Activated CD4-positive, CD25-positive, alpha-beta regulatory T cell treated with anti-CD3 and anti-CD28 coated beads, Interleukin-2, amount 50 U/mL, for 16 hours (primary cell): ENCODE measurements at places on chromosomes 11 and 22.

DNA sequence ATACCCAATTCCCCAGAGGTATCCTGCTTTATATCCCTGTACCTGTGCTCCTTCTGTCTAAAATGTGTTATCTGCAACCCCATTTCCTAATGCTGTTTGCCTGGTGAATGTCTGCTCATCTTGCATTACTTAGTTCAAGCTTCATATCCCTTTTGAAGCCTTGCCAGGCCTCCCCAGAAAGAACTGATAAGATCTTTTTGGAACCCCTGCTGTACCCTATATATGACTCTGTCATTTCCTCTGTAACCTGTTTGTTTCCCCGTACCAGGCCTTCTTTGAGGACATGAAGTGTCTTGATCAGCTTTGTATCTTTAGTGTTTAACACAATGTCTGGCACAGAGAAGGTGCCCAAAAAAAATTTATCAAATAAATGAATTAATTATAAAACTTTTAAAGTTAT, 77.6 kb downstream of the LIF start:
- no peak for DNase-seq

DNA sequence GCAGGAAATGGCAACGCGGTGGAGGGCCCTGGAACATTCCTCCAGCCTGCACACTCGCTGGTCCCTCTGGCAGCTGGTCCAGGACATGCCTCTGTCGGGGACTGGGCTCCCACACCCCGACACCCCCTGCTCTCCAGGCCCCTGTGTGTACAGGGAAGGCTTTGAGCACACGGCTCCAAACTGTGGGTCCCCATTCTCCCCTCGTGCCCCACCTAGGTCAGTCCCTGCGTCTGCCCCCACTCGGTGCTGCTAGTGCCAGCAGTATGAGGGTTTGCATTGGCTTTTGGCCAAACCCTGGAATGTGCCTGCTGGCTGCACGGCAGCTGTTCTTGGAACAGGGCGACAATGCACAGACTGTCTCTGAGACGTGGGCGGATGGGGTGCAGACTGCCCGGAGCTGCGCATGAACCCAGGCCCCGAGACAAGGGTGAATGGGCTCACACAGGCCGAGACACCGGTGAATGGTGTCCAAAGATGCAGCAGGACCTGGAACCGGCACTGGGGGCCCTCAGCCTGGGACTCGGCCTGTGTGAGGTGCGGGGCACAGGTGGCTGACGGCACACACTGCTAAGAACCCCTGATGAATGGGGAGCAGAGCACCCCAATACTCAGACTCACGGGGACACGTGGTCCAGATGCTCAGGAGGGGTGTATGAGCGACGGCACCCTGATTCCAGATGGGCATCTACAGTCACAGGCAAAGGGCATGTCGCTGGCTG, 7.5 kb upstream of the SYT8 start:
- no peak for DNase-seq

GRCh38 chr11:118820412-118821357, 29.7 kb upstream of the DDX6 start:
- DNase-seq, result no peak

DNA sequence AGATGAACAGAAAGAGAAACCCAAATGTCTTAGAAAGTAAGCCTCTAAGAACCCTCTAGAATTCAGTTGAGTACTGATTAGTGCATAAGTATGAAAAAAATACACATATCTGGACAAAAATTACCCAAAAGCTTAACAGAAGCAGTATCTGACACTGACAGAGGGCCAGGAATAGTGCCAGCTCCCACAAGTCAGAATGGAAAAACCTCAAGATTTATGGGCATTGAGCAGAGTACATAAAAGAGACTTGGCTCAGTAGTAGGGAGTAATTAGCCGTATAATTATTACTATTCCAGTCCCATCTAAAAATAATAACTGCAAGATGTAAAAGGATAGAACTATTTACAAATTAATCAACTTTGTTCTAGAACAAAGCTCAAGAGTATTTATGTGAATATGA, 834.5 kb downstream of the FAM181B start:
- DNase-seq, result no peak

DNA sequence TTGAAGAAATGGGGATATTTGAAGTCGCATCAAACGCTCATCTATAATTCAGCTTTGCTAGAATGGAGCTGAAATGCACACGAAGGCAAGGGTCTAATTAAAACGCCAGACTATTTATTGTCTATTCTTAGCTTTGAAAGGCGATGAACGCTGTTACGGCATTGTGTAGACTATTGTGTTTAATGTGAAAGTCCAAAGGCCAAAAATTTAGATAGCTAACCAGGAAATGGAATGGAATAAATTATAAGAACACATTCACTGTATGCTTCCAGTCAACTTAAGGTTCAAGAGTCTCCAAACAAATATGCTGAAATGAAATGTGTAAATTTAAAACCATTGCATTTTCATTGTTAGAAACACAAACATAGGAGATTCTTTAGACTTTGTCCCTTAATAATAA, 186.2 kb downstream of the CWF19L2 start:
- no peak for DNase-seq

GRCh38 chr11:57196596-57196995, 14.8 kb downstream of the LRRC55 start:
- DNase-seq, result no peak

DNA sequence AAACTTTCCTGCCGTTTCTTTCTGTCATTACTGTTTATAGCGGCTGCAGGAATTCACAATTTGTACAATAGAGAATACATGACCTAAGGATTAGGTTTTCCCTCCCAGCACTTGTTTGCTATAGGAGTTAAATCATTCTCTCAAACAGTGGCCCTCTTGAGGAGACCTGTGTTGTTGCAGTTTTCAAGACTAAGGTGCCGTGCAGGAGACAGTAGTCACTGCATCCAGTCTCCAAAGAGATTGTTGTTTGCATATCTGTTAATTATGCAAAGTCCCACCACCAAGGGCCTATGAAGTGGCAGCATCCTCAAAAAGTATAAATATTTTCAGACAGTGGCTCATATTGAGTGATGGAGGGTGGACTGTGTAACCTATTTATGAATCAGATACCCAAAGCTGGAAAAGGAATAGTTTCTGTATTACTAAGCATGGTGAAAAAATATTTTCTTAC, 2.3 kb downstream of the PRSS23 start:
- no peak for DNase-seq

DNA sequence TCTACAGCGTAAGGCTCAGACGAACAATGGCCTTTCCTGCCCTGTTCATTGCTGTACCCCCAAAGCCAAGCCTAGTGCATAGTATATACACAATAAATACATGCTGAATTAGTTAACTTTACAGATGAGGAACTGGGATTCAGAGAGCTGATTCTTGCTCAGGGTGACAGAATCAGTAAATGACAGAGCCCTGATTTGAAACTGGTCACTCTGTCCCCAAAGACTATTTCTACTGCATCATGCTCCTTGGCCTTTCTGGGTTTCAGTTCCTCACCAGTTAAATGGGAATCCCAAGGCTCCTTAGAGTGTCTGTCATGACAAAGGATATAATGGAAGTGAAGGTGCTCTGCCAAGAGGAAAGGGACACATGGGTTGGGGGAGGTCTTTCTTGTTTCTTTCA, 50.5 kb upstream of the TSKU start:
- DNase-seq, result no peak

DNA sequence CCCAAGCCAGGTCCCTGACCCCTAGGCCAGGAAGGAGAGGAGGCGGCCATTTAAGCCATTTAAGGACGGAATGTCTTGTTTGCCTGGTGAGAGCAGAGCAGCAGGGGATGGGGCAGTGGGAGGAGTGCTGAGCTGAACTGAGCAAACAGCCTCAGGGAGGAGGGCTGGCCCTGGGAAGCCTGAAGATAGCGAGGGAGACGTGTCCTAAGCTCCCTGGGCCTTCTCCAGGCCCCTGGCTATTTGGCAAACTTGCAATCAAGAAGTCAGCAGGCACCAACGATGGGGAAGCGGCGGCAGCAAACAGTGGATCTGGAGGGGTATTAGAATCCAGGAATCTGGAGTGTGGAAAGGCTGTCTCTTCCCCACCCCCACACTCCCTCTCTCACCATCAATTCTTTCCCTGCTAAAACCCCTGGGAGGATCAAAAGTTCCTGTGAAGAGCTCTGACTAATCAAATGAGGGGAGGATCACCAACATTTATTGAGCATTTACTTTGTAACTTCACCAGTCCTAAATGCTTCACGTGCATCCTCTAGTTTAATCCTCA, 8.8 kb downstream of the BCL9L start:
- DNase-seq, result no peak

DNA sequence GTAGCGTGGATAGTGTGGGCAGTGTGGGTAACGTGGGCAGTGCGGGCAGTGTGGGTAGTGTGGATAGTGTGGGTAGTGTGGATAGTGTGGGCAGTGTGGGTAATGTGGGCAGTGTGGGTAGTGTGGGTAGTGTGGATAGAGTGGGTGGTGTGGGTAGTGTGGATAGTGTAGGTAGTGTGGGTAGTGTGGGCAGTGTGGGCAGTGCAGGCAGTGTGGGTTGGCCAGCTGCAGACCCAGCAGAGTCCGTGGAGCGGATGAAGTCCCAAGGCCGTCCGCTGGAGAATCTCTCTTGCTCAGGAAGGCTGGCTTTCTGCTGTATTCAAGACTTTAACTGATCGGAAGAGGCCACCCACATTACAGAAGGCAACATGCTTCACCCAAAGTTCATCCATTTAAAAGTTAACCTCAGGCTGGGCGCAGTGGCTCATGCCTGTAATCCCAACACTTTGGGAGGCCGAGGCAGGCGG, 26.1 kb upstream of the KRTAP5-6 start:
- no peak for DNase-seq

GRCh38 chr22:27128461-27129085, 471.2 kb downstream of the MIAT start:
- no peak for DNase-seq

DNA sequence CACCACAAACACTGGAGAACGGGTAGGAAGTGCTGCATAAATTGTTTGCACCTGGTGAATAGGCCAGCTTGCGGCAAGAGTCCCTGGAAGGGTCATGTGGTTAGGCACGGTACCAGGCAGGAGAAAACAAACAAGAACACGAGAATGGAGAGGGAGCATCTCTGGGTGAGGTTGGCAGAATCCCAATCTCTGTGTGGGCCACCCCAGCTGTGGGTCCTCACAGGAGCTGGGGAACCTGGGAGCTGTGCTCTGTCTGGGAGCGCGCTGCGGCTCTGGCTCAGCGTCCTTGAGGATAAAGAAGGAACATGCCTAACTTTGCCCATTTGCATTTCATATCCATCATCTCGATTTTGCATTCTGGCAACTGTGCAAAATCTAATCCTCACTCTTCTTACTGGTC, 46.1 kb upstream of the JAM3 start:
- DNase-seq, result no peak

GRCh38 chr11:122207921-122208764, 92.1 kb upstream of the BLID start:
- no peak for DNase-seq

DNA sequence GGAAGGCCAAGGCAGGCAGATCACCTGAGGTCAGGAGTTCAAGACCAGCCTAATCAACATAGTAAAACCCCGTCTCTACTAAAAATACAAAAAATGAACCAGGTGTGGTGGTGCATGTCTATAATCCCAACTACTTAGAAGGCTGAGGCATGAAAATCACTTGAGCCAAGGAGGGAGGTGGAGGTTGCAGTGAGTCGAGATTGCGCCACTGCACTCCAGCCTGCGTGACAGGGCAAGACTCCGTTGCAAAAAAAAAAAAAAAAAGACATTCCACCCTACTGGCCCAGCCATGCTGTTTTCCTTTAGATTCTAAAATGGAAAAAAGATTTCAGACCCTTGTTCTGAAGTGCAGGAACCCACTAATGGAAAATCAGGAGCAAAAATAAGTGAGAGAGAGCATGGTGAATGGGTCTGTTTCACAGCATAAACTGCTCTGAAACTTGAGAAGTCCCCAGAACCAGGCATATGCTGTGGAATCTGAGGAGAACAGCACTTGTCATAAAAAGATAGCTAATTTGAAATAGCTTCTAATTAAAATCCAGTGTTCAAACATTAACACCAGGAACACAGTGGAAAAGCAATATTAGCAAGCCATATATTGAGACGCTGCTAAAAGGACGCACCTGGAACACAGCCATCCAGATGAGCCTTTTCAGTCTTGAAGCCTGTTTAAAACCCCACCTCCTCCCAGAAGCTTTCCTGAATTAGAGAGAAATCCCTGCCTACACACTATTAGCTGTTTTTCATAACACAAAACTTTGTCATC, 66.3 kb upstream of the CHRM4 start:
- no peak for DNase-seq

GRCh38 chr11:85961930-85962363, 106.8 kb downstream of the CCDC83 start:
- no peak for DNase-seq

- no peak for DNase-seq
These were observed 13.3 kb downstream of the TTC38 start for GRCh38 chr22:46280999-46281623.

DNA sequence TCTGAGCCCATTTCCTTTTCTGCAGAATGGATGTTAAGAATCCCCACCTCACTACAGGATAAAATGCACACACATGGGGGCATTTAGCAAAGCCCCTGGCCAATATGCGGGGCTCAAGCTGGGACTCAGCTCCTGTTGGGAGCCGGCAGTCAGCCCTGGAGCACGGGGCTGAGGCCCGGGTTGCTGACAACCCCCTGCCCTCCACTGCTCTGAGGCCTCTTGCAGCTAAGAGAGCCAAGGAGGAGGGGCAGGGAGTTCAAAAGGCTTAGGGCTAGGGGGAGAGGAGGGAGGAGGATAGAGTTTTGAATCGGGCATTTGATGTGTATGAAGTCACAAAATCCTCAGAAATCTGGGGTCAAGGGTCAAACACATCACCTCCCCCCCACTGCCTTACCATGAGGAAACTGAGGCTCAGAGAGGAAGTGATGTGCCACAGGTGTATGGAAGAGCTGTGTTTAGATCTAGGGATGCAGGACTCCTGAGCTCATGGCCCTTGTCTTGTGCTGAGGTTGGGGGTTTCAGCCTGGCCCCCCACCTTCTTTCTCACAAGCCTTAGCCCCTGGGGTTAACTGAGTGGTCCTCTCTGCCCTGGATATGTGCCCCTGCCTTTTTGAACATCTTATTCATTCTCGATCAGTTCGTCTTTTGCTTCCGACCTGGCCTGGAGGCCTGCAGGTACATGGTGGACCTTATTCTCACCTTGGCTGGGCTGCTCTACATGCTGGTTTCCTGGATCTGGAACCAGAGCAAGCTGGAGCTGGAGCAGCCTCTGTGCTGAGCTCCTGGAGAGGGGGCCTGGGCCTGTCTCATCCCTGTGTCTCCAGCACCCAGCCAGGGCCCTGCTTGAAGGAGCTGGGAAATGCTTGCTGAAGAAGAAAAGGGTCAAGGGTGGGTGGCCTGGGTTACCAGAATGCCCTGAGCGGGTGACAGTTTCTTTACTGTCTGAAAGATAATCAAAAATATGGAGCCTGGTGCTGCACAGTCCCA, 80.3 kb downstream of the LRRC32 start:
- DNase-seq, result no peak

GRCh38 chr11:16456366-16456765, 100.0 kb upstream of the SOX6 start:
- DNase-seq, result no peak

GRCh38 chr11:55847453-55847852, 8.9 kb downstream of the OR5D16 start:
- no peak for DNase-seq

- DNase-seq, result no peak
These were observed 17.6 kb upstream of the TLCD5 start for GRCh38 chr11:120307476-120307875.

- no peak for DNase-seq
These were observed 37.8 kb downstream of the ARRB1 start for GRCh38 chr11:75313513-75314272.
